ENCODE measurements at places on chromosomes 7 and 10. TPM values are rescaled to one million over a fixed set of nuclear protein-coding genes. Genes with fewer than 3 reads are reported as not detected.

DNA sequence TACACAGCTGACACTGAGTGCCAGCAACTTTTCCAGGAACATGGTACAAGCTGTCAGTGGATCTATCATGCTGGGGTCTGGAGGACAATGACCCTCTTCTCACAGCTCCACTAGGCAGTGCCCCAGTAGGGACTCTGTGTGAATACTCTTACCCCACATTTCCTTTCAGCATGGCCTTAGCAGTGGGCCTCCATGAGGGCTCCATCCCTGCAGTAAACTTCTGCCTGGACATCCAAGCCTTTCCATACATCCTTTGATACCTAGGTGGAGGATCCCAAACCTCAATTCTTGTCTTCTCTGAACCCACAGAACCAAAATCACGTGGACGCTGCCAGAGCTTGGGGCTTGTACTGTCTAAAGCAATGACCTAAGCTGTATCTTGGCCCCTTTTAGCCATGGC is 116.8 kb downstream of the IQUB start:
- no peaks in the 10 kb centered on the region for H3K27me3 ChIP-seq
- no peaks in the 10 kb centered on the region for H3K36me3 ChIP-seq
- DNase-seq: no peak
- H3K4me3 ChIP-seq: no peak overlapping the region
- H3K27ac ChIP-seq: no peak overlapping the region

DNA sequence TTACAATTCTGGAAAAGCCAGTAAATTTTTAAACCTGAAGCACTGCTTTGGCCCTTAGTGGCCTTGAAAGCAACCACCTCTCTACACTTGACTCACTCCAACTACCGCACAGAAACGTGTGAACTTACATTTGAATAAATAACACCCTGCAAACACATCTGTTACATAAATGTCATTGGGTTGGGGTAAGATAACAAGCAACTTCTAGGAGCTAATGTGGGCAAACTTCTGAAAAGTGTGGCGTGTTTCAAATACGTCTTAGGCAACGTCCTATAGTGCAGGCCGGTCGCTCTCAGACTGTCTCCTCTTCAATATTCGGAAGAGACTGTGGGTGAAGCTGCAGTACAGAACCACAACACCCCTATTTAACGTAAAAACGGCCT is 474 bp downstream of the ORC5 start:
- DNase-seq: no peak
- peaks cover 13% of the 10 kb centered on the region for H3K36me3 ChIP-seq
- H3K27me3 ChIP-seq: no peaks in the 10 kb centered on the region

Gene NKX1-2
- 7.7 TPM for polyA plus RNA-seq

DNA sequence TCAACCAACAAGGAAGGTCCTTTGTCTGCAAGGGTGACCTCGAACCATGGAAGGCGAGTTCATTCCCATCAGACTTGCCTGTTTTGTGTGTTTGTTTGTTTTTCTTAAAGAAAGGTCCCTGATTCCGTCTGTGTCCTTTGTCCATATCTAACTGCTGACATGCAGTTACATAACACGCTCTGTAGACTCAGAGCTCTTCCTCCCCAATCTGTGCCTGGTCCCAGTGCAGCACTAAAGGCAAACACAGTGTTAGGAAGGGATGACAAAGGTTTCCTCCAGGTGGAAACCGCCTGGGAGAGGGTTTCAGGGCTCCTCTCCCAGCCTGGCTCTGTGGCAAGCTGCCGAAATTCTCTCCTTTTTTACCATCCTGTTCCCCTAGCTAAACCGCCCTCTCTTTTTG is 13.4 kb downstream of the JCAD start:
- H3K27me3 ChIP-seq: no peaks in the 10 kb centered on the region
- no peak overlapping the region for H3K27ac ChIP-seq
- no peak overlapping the region for H3K4me3 ChIP-seq
- H3K4me1 ChIP-seq: no peaks in the 10 kb centered on the region
- H3K36me3 ChIP-seq: no peaks in the 10 kb centered on the region
- no peak for DNase-seq

All from large intestine (tissue), 12 donors.